ENCODE measurements at places on chromosomes 4 and X. TPM values are rescaled to one million over a fixed set of nuclear protein-coding genes. Genes with fewer than 3 reads are reported as not detected.

- DNase-seq: no peak
Observed at GRCh38 chrX:119570351-119570835, 4.0 kb upstream of the UBE2A start.

- no peak for DNase-seq
Observed at GRCh38 chr4:4858527-4859324, 739 bp upstream of the MSX1 start.

DNA sequence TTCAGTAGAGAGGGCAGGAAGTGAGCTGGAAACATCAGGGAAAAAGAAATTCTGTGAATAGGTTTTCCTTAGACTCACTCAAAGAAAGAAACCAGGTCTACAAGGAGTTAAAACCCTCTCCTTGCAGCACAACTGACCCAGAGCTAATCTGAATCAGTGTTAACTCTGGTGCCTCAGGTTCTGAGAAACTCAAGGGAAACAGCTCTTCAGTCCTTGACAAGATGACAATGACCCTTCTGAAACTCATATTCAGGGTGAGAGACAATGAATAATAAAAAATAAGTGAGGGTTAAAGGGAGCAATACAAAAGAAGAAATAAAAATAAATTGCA, 903.6 kb downstream of the STPG2 start:
- DNase-seq: no peak

GRCh38 chr4:38290366-38290765, 330.2 kb downstream of the PTTG2 start:
- DNase-seq: no peak

DNA sequence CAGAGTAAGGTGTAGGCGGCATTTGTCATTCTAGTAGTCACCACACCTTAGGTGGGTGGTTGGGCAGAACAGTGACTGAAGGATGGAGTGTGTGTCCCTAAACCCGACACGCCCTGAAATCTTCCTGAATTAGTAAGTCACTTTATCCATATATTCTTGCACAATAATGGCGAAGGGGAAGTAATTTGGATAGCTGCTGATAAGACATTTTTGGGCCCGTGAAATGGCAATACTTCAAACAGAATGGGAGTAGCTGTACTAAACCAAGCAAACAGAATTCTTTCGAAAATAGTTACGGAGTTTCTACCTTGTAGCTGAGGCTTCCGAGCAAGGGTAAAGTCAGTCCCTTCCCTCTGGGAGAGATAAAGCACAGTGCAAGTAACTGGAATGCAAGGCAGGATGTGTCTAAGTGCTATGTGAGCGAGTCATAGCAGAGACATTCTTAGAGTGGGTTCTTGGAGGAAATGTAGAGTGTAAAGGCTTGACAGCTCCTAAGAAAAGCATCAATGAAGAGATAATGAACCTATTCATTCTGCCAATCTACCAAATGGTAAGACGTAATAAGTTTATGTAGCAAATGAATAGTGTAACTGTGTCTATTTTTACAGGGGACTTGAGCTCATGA, 72.8 kb downstream of the CLCN5 start:
- no peak for DNase-seq

Gene DIPK2B
- total RNA-seq: not detected

GRCh38 chr4:31234901-31235300, 514.7 kb downstream of the PCDH7 start:
- DNase-seq: no peak

DNA sequence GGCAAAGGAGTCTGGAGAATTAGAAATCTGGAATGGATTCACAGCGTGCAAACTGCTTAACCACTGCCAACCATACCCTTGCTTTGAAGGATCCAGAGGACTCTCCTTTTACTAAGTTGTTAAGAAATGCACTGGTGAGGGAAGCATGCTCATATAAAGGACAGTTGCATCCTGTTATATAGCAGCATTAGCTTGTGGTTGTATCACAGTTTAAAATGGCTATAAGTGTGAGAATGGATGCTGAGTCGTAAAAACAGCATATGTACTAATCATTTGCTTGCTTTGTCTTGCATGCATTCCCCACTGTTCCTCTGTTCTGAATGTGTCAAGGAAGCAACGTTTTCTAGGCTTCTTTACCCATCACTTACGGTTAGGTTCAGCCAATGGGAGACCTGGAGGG, 101.1 kb downstream of the CXCL13 start:
- DNase-seq: no peak

Gene TXK
- total RNA-seq: not detected

GRCh38 chr4:8417071-8417614, 23.4 kb downstream of the ACOX3 start:
- no peak for DNase-seq

DNA sequence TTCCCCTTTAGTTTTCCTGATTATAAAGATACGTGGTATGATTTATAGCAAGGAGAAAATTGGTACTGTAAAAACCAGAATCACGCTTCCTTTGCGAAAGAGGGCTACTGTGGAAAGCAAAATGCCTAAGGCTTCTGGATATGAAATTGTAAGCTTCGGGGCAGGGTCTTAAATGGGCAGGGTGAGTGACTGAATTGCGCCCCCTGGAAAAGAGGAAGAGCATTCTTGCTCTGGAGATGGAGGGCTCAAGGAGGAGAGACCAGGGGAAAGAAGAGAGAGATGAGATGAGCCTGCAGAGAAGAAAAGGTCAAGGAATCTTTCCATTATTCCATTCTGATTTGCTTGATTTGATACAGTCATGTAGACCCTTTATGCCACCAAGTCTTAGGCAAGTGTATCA, 13.1 kb upstream of the ETNPPL start:
- no peak for DNase-seq

Gene MAGEB2
- total RNA-seq: not detected

DNA sequence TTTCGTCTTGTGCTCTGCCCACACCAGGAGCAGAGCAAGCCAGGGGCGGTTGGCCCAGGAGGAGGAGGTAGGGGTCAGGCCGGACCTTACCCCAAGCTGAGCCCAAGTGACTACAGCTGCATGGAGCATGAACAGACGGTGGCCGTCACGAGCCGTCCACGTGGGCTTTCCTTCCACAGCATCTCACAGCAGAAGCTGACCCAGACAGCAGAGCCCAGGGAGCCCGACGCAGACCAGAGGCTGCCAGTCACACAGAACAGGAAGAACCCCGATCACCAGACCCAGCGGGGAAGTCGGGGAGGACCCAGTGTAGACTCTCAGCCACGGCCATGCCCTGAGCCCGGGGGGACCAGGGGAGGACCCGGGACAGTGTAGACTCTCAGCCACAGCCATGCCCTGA, 58.0 kb downstream of the FAM53A start:
- no peak for DNase-seq

Gene SAGE1
- not detected for total RNA-seq

Gene CETN2
- 61.6 TPM for total RNA-seq

Gene SMIM10
- 2.6 TPM for total RNA-seq

- no peak for DNase-seq
Observed at GRCh38 chr4:15495621-15496020, 25.9 kb downstream of the CC2D2A start.

Gene GSX2
- total RNA-seq: not detected

GRCh38 chrX:542179-542578, 88.4 kb upstream of the SHOX start:
- DNase-seq: no peak

DNA sequence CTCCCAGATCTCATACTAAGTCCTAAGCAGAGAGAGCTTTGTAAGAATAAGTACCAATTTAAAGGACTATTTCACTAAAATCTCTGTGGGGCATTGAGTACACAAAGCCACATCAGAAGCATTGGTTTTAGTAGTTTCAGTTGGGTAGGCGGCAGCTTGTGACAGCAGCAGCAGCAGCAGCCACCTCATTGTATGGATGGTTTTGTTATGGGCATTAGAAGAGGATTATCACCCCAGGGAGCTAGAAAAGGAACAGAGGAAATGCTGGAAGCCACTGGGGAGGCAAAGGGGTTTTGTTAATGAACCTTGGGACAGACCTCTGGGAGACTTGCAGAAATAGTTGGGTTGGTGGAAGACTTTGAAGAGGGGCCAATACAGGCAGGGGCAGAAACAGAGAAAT, 93.9 kb upstream of the FRMPD3 start:
- no peak for DNase-seq

Gene SPANXA1
- not detected for total RNA-seq

- DNase-seq: no peak
Observed at GRCh38 chr4:107951551-107951950, 20.2 kb downstream of the CYP2U1 start.

Gene COX18
- total RNA-seq: 20.4 TPM

Gene APLN
- total RNA-seq: 1.2 TPM

DNA sequence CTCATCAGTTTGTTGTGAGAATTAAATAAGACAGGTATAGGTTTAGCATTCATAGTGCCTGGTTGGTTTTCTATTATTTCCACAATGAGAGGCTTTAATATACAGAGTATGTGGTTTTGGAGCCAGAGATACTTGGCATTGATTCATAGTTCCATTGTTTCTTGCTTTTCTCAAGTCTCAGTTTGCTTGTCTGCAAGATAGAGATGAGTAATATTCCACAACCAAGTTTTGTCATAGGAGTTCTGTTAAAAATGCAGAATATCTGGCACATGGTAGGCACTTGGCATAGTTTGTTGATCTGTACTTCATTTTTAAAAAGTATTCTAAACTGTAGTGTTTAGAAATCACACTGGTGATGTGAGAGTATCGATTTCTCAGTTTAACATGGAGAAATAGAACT, 37.5 kb upstream of the EDA2R start:
- no peak for DNase-seq

DNA sequence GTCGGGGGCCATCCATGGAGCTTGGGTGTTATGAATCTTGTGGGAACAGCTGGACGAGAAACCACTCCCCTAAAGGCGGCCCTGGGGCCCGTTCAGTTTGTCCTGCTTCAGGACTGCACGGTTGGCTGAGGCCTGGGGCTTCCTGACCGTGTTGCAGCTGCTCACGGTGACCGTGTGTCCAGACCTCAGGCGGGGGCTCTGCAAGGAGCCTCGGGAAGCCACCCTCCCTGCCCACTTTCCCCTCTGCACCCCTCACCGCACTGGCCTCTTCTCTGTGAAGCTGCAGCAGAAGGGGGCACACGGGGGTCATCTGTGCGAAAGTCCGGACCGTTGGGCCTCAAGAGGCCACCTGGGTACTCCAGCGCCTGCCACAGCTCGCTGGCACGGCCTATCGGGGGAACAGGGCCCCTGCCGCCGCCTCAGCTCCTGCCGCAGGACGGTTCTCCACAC, 29.4 kb downstream of the UVSSA start:
- DNase-seq: no peak

DNA sequence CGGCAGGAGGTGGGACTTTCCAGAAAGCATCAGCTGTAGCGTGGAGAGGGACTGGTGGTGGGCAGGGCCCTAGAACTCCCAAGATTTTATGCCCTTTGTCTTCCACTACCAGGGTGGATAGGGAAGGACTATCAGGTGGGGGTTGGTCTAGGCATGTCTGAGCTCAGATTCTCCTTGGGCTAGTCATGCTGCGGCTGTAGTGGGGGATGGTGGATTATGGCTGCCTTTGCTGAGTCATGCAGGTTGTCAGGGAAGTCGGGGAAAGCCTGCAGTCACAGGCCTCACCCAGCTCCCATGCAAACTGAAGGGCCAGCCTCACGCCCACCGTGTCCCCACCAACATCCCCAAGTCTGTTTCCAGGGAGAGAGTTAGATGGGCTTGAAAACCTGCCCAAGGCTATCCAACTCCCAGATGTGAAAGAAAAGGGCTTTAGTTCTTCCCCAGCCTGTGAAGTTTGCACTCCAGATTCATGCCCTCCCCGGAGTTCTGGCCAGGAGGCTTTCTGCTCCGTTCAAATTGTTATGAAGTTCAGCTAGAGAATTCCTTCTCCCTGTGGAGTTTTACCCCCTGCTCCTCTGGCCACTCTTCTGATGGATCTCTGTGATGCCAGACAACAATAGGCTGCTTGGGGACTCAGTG, 13.4 kb upstream of the MEPE start:
- DNase-seq: no peak

Gene STPG2
- 0.23 TPM for total RNA-seq

DNA sequence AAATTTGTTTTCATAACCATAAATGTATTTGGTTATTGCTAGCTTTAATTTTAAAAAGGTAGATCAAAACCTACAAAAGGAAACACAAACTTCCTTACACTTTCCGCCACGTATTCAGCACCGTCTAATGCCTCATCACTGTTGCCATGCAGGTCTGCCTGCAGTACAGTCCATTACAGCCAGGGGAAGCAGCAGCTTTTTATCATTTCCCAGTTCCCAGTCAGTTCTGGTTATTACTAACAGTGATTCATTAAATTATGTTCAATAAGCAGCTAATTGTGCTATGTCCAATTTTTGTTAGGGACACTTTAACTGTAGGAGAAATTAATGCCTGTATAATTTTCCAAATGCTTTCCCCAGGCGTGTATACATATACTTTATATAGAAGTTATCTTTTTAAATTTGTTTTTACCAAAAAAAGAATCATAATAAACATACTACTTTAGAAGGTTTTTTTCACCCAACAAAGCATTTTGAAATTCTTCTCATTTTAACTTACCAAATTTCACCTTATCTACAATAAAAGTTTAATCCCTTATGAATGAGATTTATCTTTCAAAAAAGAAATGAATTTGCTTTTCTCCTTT, 93.3 kb downstream of the ANXA3 start:
- DNase-seq: peak; percentile 20

DNA sequence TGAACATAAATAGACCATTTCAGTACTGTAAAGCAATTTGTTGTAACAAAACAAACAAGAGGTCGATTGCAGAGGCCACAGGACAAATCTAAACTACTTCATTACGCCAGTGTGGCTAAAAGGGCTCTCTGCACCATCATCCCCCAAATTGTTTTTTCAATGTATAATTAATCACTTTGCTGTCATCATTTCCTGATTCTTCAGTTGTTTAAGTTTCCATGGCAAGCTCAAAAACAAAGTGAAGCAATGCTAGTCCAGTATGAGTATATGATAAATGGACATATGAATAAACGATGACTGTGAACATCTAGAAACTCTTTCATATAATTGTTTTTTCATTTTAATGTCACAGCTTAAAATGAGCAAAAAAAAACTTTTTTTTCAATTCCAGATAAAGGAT, 235.4 kb upstream of the FGF13 start:
- DNase-seq: no peak

DNA sequence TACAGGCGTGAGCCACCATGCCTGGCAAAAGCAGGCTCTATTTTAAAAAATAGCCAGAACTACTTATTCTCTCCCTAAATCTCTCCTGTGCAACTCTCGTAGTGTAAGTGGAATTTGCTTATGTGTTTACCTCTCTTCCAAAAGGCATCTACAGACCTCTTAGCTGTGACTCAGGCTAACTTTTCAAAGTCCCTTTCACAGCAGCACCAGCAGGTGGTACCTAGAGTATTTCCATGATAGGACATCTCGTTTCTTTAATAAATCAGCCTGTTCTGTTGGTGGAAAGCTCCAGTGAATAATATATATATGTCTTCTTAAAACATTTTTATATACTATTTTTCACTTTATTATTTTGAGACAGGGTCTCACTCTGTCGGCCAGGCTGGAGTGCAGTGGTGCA, 89.0 kb downstream of the NSUN7 start:
- DNase-seq: no peak

GRCh38 chr4:138408758-138409157, 166.6 kb upstream of the SLC7A11 start:
- no peak for DNase-seq

All from neural crest cell (in vitro differentiated cells).